ENCODE measurements at places on chromosomes 3 and 15.

DNA sequence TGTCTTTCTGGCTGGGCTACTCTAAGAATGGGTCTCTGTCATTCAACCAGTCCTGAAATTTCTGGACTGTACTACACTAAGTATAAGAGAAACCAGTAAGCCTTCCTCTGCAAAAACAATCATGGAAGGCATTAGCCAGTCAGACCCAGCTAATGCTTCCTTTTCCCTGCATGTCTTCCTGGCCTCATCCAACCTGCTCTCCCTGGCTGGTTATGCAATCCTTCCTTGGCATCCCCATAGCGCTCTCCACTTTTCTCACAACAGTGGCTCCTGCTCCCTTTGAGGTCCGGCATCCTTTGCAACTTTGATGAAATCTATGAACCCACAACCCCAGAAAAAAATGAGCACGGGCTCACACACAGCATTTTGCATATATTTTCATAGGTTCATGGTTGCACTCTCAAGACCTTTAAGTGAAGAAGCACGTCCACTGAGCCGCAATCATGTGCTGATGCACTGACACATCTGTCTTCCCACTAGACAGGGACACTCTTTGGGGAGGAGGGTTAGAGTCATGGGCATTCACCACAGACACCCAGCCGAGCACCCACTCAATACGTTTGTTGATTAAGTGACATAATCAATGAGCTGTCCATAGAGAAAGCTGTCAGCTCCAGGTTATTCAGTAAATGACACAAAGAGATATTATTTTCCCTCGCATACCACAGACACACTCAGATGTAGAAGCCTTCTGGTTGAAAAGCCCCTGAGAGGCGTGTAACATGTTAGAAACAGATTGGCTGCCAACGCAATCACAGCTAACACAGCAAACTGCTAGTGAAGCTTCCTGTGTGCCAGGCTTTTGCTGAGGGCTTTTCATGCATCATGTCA lies 66.7 kb downstream of the PLD1 start:
- DNase-seq: no peak

DNA sequence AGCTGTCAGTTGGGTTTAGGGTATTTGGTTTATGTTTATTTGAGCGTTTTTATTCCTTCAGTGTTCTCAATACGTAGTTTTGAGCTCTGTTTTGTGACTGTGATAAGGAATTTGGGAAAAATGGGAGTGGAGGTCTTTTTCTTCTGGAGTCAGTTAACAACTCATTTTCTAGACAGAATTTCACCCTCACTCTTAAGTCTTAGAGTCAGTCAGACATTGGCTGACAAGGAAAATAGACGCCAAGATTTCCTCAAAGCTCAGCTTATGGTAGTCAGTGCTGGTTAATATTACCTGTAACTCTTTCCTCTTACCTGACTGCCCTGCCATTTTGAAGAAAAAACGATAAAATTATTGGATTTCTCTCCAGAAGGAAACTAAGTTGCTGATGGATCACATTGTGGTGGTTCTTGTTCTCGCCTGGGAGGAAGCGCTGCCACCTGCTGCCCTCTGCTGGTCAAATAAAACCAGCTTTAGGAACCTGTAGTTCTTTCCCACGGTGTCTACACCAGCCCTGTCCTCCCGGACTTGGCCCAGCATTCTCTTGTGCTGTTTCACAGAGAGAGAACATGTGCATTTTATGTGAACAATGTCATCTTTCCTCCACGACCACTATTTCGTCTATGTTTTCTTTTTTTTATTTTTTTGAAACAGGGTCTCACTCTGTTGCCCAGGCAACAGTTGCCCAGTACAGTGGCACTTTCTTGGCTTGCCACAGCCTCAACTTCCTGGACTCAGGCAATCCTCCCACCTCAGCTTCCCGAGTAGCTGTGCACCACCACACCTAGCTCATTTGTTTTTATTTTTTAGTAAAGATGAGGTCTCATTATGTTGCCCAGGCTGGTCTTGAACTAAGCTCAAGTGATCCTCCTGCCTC lies 41.4 kb upstream of the UMPS start:
- peak; percentile 49 for DNase-seq

GRCh38 chr15:70112074-70112395 lies 14.3 kb upstream of the TLE3 start:
- DNase-seq: no peak

DNA sequence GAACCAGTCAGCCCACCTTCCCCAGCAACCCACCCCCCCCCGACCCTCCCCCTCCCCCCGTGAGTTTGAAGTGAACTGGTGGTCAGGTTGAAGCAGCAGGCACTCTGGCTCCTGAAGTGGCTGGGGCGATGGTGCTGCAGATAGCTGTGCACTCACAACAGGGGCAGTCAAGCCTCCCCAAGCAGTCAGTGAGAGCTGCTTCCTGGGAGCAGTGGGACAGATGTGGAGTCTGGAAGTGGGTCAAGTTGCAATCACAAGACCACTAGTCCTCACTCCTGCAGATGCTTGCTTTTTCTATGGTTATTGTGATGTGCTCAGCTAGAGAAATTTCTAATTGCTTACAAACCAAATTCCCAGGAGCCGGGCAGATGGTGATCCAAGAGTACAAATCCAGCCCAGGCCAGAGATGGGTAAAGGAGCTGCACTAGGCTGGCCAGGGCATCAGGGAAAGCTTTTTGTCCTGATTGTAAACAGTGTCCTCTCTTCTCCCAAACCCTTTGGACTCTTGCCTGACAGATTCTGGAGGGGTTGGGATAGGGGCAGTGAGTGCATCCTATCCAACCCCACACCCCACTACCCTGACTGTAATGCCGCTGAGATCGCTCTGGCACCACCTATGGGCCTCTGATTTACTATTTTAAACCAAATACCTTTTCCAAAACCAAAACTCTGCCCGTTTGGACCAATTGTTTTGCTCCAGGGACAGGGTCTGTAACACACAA lies 9.8 kb upstream of the CLPX start:
- DNase-seq: no peak

DNA sequence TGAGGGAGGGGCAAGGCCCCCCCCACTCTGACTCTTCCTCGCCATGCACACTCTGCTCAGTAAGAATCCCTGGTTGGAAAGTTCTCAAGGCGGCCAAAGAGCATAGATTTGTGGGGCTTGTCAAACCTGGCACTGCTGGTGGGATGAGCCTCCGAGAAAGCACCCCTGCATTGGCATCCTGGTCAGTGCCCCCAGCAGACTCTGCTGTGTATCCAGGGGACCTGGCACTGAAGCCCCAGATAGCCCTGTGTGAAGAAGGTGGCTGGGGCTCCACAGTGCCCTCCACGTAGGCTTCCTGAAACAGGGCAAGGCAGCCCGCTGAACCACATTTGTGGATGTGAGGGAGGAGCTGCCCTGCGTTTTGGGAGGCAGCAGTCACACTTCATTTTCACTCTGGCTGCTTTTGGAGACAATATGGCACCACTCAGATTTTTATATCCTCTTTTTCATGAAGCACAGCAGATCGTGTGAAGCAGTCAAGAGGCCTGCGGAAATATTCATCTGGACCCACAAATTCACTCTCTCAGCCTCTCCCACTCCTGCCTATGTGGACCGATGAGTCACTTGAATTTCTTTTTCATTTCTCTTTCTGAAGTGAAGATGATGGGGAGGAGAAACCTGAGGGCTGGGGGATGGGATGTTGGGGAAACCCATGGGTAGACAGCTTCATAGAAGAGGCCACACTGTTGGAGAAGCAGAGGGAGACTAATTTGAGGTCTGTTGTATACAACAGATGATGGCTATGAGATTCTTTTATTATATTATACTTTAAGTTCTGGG lies 88.7 kb upstream of the BCL6 start:
- DNase-seq: no peak

DNA sequence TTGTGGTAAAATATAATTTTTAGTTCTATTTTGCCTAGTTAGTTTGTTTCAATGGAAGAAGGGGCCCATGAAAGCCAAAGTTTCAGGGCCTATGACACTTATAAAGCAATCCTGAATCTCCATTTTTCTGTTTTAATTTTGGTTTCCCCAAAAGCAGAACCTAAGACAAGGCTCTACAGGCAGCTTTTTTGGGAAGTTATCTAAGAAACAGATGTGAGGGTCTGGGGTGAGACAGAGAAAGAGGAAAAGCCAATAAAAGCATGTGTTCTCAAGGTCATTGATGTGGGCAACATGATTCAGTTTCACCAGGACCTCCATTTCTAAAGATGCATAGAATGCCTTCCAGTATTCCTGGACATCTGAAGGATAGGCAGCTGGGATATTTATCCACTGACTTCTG lies 598.5 kb downstream of the PDCD6IP start:
- DNase-seq: no peak

DNA sequence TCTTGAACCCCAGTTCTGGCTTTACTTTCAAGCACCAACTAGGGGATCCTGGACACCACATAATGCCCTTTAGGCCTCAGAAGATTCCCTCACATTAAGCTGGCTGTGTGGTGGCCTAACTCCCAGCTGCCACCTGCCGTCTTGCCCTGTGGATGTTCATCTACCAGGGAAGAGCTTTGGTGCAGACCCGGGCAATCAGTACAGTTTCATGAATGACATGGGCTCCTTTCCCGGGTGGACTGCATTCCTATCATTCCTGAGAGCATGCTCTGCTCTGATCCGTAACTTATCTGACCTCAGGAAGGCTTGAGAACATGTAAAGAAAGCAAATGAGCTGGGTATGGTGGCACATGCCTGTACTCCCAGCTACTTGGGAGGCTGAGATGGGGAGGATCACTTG lies 50.0 kb upstream of the GSK3B start:
- no peak for DNase-seq

GRCh38 chr3:158668506-158668905 lies 3.9 kb downstream of the LXN start:
- DNase-seq: no peak

DNA sequence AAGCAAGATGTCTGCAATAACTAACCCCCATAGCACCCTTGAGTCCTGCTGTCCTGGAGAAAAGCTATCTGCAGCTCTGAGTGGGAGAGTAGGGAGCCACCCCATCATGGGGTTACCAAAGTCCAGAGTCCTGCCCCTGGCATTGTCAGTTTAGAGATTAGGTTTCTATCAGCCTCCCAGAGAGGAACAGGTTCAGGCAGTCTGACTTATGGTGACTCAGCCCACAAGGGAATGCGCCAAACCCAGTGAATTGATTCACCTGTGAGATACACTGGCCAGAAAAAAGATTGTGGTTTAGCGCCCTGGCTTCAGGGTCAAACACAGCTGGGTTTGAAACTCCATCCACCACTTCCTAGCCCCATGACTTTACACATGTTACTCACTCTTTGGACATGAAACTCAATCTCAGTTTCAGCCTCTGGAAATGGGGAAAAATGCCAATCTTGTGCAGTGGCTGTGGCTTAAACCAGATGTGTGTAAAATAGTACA lies 263.6 kb upstream of the HES1 start:
- DNase-seq: no peak

- DNase-seq: no peak
Observed at GRCh38 chr3:48684480-48685143, 1.1 kb downstream of the NCKIPSD start.

- no peak for DNase-seq
Observed at GRCh38 chr3:49199900-49200281, 28.5 kb downstream of the KLHDC8B start.

GRCh38 chr3:45345846-45346580 lies 42.4 kb upstream of the LARS2 start:
- DNase-seq: no peak

GRCh38 chr3:14392803-14393319 lies 9.5 kb upstream of the SLC6A6 start:
- DNase-seq: no peak

DNA sequence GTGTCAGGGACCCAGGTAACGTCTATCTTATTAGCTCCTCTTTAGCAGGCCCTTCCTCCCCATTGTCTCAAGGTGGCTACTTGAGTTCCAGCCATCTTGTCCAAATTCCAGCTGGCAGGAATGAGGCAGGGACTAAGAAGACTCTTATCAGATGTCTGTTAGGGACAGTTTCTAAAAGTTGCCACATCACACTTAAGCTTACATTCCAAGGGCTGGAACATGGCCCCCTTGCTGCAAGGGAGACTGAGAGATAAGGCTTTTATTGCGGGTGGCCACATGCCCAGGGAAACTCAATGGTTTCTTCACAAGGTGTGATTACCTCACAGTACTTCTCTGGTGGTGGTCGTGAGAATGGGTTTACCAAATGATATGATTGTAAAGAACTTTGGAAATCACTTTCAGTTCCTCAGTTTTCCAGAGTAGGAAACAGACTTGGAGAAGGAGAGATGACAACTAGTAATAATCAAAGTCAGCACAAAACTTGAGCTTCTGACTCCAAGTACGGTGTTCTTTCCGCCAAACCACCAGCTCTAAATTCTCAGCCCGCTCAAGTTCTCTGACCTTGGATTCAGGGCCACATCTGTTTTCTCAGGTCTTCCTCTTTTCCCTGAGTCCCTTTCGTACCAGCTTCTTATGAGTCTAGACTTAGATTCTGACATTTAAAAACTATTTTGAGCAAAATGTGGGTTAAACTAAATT lies 14.2 kb downstream of the PDIA5 start:
- no peak for DNase-seq

- no peak for DNase-seq
Observed at GRCh38 chr3:54705730-54706129, 222.1 kb downstream of the LRTM1 start.

- DNase-seq: no peak
Observed at GRCh38 chr3:109184726-109185125, 48.2 kb downstream of the C3orf85 start.

DNA sequence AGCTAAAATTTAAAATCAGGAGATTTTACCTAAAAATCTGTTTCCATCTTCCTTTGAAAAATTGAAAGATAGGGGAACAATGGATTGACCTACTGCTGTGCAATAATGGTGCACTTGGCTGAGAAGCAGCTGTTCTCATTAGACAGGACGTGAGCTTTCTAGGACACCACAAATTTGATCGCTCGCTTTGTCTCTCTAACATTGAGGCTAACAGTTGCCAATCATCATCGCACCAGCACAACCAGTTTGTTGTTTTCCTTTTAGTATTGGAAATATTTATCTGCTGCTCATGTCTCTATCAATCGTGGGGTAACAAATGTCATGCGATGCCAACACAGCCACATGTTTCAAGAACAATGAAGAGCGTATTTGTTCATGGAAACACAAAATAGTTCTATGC lies 228.8 kb upstream of the P2RY1 start:
- no peak for DNase-seq

DNA sequence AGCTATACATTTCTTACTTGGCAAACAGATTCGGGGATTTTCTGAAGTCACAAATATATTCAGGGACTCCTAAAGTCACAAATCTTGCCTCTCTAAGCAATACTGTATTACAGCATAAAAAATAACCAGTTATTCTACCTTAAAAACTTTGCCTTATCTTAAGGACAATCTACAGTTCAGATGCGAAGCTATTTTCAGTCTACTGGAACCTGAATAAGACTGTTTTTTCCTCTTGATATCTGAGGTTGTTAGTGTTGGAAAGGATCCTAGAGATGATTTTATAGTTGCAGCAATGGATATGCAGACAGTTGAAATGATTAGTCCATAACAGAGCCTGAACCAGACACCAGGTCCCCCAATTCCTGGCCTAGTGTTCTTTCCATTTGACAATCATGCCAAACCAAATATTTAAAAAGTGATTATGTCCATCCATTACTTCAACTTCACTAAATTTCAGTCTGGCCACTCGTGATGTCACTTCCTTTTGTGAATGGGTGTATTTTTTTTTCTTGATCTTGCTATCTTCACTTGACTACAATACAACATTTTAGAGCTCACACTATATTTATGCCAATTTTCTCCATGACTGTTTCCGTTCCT lies 1.8 kb downstream of the HDGFL3 start:
- no peak for DNase-seq

Measured in nucleus accumbens (tissue), 56 donors.